Amygdala (tissue), 56 donors: ENCODE measurements at places on chromosomes 2 and 18.

DNA sequence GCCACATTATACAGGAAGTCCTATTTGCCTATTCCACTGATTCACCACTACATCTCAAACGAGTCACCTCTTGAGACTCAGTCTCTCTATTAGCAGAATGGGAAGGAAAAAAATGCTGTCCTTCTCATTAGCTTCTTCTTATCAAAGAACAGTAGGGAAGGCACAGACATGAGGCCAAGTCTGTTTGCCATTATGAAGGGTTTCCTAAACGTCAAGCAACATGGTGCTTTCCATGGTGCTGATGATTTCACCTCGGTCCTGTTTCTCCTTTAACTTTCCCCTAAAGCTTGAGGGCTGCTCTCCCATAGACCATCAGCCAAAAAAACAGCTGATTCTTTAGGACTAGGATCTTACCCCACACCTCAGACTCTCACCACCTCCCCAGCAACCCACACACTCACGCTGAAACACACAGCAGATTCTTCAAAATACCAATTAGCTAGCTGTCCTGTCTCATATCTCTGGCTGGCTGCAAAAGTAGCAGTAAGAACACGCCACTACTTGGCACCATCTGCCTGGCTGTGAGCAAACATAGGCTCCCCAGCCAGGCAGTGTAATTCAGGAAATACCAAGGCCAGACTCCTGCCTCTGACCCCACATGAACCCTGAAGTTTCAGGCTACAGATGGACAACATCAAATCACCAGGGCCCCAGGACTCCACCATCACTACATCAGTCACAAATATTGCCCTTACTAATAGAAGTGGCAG lies 30.5 kb downstream of the GALNT14 start:
- DNase-seq = no peak

- DNase-seq = no peak
These were observed 2.7 kb downstream of the CXCR4 start for GRCh38 chr2:136115183-136115761.

- no peak for DNase-seq
These were observed 85.8 kb downstream of the PTGR3 start for GRCh38 chr18:75123113-75123512.

- DNase-seq = no peak
These were observed 758 bp downstream of the SCLY start for GRCh38 chr2:238061315-238062202.

DNA sequence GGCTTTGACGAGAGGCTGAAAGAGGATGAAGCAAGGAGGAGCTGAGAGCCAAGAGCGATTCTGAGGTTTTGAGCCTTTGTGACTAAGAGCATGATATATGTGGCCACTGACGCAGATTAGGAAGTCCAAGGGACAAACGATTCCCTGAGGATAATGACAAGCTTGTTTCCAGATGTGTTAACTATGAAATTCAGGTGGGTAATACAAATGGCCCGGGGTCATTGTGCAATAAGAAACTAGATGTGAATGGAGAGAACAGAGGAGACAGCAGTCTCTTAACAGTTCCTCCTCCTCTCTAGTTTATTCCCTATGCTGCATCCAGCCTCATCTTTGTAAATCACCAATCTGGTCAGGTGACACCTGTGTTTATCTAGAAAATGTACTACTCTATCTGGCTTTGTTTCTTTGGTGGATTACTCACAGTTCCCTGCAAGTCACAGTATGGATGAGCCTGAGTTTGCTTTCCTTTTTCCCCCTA lies 84.2 kb downstream of the SOCS6 start:
- no peak for DNase-seq

GRCh38 chr2:26897807-26898479 lies 50.0 kb downstream of the DPYSL5 start:
- DNase-seq = no peak

DNA sequence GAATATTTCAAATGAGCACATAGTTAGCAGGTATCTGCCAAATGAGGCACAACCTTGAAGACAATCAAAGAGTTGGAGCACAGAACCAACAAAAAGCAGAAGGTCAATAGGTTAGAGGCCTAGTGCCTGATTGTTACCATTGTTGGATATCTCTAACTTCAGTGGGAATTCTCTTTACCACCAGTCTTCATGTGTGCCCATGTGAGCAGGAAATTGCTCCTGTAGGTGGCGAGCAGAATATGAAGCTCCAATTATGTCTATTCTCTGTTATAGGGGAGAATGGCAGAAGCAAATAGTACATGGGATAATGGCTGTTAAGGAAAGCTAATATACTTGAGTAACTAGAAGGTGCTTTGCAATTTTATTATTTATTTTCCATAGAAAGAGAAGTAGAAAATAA lies 14.9 kb upstream of the ZNF385B start:
- DNase-seq = no peak

GRCh38 chr2:239302083-239302807 lies 98.6 kb downstream of the HDAC4 start:
- DNase-seq = no peak

- no peak for DNase-seq
These were observed 560.1 kb downstream of the TDRD15 start for GRCh38 chr2:21683838-21684237.

DNA sequence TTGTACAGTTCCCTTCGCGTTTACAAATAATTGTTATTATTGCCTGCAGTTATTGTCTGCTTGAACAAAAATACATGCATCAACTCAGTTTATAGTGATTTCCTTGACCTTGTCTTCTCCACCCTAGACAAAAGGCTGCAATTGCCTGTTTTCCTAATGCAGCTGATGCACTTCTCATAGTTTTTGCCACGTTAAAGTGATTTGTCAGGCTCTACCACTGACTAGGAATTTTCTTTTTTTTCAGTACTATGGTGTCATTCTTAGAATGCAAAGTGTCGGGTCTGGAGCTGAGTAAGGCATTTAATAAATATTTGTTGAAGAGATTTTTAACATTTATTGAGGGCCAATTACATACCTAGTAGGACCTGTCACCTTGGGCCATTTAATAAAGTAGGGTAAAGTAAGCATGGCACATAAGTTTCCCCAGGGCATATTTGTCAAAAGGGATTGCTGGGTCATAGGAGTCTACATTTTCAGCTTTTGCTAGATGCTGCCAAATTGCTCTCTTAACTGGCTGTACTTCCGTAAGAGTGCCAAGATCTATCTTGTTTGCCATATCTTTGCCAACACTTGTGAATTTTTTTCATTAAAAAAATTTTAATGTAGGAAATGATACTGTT lies 24.1 kb downstream of the ACSL3 start:
- no peak for DNase-seq

- no peak for DNase-seq
These were observed 883.3 kb downstream of the NRXN1 start for GRCh38 chr2:50148632-50149031.

- no peak for DNase-seq
These were observed 125.1 kb downstream of the AQP4 start for GRCh38 chr18:26740396-26740795.

DNA sequence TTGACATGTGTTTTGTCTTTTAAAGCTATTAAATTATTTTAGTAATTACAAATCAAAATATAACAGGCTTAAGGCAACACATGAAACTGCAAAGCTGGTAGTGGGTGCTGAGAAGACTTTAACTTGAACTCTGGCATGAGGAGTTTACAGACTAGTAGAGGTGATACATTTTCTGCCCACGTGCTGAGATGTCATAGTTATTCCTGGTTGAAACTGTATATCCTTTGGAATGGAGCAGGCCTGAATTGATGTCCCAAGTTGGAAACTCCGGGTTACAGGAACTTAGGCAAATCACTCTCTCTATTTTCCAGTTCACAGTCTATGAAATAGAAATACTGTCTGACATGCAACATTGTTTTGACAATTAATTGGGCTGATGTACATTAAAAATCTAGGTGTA lies 177.1 kb upstream of the NOL4 start:
- no peak for DNase-seq

DNA sequence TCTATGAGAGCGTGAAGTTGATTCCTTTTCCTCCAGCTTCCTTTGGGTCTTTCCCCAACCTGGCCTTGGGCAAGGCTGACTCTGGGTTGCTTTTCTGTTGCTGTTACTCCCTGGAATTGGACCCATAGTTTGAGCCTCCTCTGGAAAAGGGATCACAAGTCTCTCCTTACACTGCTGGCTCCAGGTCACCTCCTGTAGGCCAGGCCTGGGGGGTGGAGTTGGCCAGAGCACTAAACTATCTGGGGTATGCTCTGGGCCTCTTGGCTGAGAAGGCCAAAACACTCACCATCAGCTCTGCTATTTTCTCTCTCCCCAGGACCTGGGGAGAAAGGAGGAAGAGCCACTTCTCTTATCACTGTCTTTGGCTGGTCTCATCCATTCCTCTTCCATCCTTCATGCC lies 56.5 kb upstream of the NCOA1 start:
- DNase-seq = no peak

DNA sequence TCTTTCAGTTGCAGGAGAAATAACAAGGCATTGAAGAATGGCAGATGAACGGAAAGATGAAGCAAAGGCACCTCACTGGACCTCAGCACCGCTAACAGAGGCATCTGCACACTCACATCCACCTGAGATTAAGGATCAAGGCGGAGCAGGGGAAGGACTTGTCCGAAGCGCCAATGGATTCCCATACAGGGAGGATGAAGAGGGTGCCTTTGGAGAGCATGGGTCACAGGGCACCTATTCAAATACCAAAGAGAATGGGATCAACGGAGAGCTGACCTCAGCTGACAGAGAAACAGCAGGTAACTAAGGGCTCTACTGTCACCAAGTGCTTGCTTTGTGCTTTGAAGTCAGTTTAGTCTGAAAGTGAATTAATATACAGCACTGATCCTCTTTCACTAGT lies 118.5 kb upstream of the UNC80 start:
- DNase-seq = no peak

DNA sequence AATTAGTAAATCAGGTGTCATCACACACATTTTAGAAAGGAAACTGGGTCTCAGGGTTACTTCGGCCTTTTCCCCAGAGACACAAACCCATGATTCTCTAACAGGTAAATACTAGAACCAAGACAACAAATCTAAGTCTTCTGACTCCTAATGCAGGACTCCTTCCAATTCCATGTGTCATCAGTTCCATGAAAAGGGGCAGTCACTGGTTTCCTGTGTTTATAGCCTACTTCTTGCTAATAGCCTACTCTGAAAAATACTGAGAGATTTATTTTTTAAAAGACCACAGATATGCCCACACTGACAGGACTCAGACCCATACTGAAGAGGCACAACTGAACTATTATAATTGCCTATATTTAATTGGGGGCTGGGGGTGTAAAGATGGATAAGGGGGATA lies 33.0 kb downstream of the RAB1A start:
- DNase-seq = no peak

- DNase-seq = no peak
These were observed 7.6 kb upstream of the TNS1 start for GRCh38 chr2:218010140-218010983.

DNA sequence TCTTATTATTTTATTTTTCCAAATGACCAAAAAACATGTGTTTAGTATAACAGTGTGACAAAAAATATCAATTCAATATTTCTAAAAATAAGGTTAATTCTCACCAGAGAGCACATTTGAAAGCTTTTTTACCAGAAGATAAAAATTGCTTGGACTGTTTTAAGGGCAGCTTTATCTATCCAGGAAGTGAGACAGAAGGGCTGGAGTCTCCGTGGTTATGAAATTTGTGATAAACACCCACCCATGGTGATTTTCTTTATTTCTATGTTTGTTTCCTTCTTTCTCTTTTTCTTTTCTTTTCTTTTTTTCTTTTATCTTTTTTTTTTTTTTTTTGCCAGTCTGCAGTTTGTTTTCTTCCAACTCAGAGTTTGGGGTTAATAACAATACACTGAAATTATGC lies 298.5 kb downstream of the PIEZO2 start:
- DNase-seq = no peak

DNA sequence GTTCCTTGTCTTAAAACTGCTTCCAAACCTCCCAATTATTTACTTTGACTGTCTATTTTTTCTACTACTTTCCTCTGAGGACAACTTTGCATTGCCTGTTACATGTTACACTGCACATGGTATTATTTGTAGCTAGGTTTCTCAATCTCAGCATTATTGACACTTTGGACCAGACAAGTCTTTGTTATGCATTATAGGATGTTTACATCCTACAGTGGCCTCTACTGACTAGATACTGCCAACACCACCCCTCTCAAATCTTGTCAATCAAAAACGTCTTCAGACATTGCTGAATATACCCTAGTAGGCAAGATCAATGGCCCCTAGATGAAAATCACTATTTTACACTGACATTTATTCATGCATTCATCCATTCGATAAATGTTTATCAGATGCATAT lies 129.6 kb upstream of the DNAJC10 start:
- no peak for DNase-seq

DNA sequence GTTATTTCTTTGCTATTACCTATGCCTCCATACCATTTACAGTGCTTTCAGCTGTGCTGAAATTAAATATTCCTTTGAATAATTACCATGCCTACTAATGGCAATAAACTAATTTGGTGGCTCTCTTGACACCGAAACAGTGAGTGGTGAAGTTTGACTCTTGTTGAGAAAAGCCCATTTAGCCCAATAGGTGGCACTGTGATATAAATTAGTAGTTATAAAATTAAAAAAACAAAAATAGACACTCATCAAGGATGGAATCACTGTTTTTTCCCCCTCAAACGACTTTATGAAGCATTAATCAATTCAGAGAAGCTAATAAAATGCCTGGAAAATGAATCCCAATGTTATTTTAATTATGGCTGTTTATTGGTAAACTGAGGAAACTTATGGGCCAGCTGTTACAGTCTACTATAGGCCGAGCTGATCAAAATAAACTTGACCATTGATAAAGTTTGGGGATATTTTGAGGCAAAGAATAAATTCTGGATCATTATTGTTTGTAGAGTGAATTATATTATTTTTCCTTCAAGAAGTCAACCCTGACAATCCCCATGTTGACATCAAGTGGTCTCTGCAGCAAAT lies 339.6 kb downstream of the TRIB2 start:
- no peak for DNase-seq

GRCh38 chr2:30776831-30777635 lies 30.2 kb downstream of the CAPN13 start:
- DNase-seq = no peak

GRCh38 chr2:60148716-60149115 lies 404.7 kb downstream of the BCL11A start:
- DNase-seq = no peak
